Forelimb muscle (tissue), 1 donor: ENCODE measurements at places on chromosomes 6 and 20. TPM values are rescaled to one million over a fixed set of nuclear protein-coding genes. Genes with fewer than 3 reads are reported as not detected.

DNA sequence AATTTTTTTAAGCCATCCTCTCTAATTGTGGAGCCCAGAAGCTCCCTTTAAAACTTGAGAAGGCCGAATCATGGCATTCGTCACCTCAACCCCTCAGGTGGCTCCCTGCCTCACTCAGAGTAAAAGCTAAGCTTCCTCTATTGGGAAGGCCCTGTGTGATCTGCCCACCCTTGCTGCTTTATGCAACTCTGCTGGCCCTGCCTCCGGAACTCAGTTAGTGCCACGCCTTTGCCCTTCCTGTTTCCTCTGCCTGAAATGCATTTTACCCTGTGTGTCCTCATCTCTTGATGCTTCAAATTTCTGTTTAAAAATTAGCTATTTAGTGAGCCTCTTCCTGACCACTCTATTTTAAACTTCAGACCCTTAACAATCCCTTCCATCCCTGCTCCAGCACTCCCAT is 5.7 kb downstream of the PACRG start:
- no peak for DNase-seq

DNA sequence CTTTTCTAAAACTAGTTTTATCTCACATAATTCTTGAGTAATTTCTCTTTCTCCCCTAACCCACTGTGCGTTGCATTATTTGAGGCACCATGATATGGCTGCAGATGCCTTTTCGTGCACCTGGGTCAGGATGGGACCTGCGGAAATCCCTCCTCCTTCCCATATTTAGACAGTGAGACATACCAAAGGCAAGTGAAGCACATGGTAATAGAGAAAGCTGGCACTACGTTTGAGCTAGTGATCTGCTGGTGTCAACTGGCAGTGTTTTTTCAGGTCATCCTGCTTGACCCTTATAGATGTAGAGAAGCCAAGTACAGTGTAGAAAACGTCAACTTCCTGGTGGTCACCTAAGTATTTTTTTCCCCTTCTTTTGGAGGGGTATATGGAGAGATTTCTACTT is 71.7 kb downstream of the FOXO3 start:
- no peak for DNase-seq

- DNase-seq, result no peak
Measured at GRCh38 chr20:62770916-62771315, 25.4 kb upstream of the MRGBP start.

DNA sequence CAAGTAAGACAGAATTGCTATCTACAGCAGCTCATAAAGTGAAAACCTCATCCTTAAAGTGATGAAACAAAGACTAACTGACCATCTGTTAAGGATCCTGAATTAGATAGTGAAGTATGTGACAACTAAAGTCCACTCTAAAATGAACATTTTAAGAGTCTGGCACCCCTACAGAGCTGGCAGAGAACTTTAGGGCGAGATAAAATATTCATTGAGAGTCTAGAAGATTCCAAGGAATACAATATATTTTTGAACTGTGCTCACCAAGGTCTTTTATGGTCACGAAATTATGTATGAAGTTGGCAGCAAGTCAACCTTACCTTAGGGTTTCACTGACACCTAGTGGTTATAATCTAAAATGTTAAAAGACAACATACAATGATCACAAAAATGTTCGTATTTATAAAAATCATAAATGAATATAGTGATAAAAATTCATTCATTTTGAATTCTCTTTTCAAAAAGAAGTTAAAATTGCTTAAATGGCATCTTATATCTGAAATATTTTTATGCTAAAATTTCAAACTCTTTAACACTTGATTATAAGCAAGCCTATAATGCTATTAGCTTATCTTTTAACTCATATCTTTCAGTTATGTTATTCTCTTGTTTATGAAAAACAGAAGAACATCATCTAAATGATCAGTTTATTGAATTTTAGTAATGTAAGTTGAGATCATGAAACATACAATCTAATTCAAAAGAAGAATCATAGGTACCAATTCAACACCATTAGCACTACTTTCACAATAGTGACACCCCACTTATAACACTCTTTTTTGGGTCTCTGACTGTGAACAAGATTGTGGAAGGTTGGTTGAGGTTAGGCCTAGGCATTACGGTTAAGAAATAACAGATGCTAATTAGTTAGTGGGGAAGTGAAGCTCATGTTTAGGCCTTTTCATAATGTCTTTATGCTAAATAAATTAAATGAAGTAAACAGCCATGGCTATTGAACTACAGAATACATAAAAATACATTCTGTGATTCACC is 27.5 kb downstream of the RSPH3 start:
- DNase-seq, result peak; percentile 19

RIPPLY2 gene
- not detected for polyA plus RNA-seq

- peak; percentile 36 for DNase-seq
Measured at GRCh38 chr6:138428944-138429598, 25.0 kb downstream of the HEBP2 start.

CST1 gene
- polyA plus RNA-seq, result not detected

DNA sequence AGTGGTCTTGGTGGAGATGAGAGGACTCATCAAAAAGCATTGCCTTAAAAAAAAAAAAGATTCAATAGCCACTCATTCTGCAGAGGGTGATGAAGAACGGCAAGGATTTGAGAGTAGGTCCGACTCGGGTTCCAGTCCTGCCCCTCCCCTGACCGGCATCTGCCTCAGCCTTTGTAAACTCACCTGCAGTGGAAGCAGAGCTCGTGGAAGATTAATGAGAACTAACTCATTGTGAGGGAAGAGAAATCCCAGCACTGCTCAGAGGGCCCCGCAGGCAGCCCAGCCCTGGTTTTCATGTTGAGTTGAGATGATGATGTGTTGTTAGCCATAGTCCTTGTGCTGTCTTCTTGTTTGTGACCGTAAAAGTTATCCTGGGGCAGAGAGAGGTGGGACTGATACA is 59.4 kb downstream of the GCNT2 start:
- DNase-seq, result no peak

GRCh38 chr20:37729452-37729851 is 35.6 kb downstream of the CTNNBL1 start:
- DNase-seq, result no peak

WFDC8 gene
- not detected for polyA plus RNA-seq

DNA sequence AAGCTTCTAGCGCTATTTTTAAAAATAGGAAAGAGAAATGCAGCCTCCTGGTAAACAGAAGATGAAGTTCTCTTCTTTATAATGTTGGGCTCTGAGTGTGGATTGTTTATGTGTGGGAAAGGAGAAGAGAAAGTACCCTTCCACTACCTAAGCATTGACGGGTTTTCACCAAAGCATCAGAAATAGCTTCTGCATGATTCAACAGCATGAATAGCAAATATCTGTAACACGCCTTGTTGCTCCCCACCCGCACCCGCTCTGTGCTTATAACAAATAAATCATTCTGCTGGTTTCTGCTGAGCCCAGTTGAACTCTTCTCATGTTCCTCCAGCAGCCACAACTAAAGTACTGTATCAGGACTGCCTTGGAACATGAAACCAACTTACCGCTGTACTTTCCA is 20.7 kb downstream of the TXLNB start:
- no peak for DNase-seq

C20orf144 gene
- polyA plus RNA-seq, result 0.19 TPM

SPATA2 gene
- 5.7 TPM for polyA plus RNA-seq

- no peak for DNase-seq
Measured at GRCh38 chr6:4164456-4164855, 29.1 kb upstream of the ECI2 start.

BTN1A1 gene
- polyA plus RNA-seq, result 0.22 TPM

DNA sequence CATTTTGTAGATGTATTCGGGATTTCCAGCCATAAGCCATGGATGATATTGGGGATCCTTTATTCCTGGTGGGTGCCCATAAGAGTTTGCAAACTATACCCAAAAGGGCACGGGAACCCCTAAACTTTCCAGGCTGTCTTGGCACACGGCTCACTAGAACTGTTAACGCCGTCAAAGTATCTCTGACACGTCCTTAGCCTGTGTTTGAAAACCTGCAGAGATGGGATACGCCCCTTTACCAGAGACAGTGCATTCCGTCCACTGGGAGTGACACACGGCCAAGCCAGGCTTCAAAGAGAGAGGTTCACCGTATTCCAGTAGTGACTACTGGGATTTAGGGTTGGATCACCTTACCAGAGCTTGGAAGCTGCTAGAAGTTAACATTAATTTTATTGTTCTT is 95.0 kb downstream of the THBS2 start:
- DNase-seq, result no peak

- no peak for DNase-seq
Measured at GRCh38 chr6:87925373-87926060, 122.1 kb upstream of the SPACA1 start.

- no peak for DNase-seq
Measured at GRCh38 chr6:28413681-28414080, 14.1 kb upstream of the ZSCAN12 start.

- DNase-seq, result no peak
Measured at GRCh38 chr6:2231438-2231837, 14.0 kb downstream of the GMDS start.
